Suppressor macrophage treated with lipopolysaccharide for 4 hours (primary cell): ENCODE measurements at places on chromosomes 4 and X.

- no peak for DNase-seq
Measured at GRCh38 chr4:27947302-27947701, 1086.7 kb downstream of the STIM2 start.

DNA sequence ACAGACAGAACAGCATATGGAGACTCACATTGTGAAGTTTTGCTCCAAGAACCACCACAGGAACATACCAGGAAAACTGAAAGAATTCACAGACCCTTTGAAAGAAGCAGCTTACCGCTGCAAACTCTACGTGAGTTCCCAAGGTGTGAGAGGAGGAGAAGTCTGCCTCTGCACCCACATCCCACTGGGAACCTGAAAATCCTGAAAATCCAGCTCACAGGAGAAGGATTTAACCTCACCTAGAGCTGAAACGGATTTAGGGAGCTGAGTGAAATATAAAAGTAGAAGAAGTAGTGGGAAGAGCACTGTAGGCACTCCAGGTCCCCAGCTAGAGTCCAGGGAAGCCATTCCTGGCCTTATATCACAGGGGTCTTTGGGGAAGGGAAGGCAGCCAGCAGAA lies 80.0 kb downstream of the FHIP1A start:
- DNase-seq = no peak

- no peak for DNase-seq
Measured at GRCh38 chr4:103429283-103429682, 231.1 kb upstream of the CENPE start.

- no peak for DNase-seq
Measured at GRCh38 chr4:177119021-177119471, 190.6 kb upstream of the NEIL3 start.

DNA sequence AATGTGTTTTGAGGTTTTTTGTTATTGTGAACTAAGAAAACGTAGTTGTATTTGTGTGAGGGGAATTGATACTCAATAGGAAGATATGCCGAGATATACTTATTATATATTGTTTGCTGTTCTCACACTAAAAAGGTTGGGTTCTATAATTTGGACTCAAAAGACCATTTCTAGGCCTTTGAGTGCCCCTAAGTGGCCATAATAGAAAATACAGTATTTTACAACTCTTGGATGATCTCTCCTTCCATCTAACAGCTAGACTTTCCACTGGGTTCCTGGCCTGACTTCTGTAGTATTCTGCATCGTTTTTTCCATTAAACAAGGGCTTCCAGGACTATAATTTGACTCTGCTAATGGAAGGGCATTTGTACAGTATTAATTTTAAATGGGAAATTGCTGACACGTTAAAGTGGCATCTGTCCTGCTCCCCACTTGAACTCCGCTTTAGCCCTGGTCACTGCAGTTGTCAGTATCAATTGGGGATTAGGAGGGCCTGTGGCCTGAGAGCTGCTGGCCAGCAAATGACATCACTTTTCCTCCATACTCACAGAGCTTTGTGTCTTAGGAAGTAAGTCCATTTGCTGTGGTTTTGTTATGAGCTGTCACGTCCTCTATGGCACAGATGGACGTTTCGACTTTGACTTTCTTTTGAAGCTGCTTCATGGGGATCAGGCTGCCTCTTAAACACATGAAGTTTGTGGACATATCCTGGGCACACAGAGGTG lies 176.9 kb downstream of the SLIT2 start:
- peak; percentile 4 for DNase-seq

- no peak for DNase-seq
Measured at GRCh38 chrX:48997865-48998264, 4.2 kb downstream of the GRIPAP1 start.

DNA sequence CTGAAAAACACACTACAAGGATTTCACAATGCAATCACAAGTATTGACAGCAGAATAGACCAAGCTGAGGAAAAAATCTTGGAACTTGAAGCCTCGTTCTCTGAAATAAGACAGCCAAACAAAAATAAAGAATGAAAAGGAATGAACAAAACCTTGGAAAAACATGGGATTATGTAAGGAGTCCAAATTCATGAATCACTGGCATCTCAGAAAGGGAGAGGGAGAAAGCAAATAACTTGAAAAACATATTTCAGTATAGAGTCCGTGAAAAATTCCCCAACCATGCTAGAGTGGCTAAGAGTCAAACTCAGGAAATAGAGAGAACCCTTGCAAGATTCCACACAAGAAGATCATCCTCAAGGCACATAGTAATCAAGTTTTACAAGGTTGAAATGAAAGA lies 178.5 kb upstream of the CTSO start:
- no peak for DNase-seq

DNA sequence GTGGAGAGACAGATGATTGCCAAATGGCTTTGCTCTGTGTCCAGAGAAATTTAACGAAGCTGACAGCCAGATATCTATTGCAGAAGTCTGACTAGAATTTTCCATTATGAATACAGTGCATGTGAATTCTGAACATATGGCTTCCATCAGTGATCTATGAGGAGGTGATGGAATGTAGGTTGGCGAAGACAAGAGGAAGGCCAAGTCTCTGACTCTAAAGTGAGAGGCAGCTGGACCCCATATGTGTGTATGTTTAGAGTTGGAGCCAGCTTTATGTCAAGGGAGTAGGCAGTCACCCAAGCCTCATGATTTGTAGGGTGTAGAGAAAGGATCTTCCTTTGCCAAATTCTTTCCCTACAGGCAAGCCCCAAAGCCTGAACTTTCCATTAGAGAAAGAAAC lies 76.2 kb upstream of the TEX13D start:
- DNase-seq = no peak

GRCh38 chr4:151786158-151786495 lies 25.3 kb upstream of the GATB start:
- no peak for DNase-seq
